ENCODE measurements at places on chromosomes 6 and 20.

DNA sequence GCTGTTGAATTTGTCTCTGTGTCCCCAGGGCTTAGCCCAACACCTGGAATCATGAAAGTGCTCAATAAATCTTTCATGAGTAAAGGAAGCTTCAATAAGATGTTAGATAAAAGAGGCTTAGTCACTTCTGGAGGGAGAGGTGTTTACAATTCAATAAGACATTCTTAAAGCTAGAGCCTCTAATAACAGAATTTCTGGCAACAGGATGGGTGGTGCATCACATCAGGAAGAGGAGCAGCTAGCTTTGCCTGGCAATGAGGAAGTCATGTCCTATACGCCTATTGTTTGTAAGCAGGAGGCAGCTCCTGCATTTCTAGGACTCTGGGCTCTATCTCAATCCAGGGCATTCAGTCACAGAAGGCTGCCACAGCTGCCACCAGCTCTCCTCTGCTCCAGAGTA is 638.5 kb downstream of the EPM2A start:
- DNase-seq = no peak

GRCh38 chr6:135665935-135666334 is 168.4 kb upstream of the AHI1 start:
- no peak for DNase-seq

DNA sequence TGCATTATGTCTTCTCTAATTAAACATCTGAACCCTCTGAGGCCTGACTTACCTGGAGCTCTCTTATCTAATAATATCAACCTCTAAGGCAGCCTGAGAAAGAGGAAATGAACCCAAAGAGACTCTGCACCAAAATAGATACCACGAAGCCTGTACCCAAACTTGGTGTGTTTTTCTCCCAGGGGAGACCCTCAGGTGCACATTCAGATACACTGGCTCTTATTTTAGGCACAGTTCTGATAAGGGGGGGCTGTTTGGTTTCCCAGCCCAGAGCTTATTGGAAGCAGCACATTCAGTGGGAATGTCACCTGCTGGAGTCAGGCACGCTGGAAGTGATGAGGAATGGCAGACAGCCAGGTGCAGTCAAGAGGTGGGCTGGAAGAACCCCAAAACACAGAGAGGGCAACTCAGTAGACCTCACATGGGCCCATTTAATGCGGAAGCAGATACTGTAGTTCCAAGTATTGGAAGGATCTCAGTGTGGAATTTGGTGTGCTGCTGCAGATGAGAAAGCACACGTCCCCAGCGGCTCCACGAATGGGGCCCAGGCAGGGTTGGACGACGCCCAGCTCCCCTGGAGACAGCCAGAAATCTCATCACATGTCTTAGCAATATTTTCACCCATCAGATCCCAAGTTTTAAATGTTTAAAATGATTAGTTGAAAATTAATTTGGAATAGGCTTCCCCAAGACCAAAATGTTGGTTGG is 9.7 kb upstream of the CCR6 start:
- no peak for DNase-seq

GRCh38 chr6:127934956-127935355 is 34.1 kb upstream of the THEMIS start:
- DNase-seq = no peak

GRCh38 chr20:11267131-11267761 is 593.4 kb upstream of the JAG1 start:
- no peak for DNase-seq

GRCh38 chr20:19626896-19627295 is 131.2 kb upstream of the RIN2 start:
- DNase-seq = no peak

- DNase-seq = no peak
Observed at GRCh38 chr6:74764486-74764885, 441.4 kb downstream of the COL12A1 start.

DNA sequence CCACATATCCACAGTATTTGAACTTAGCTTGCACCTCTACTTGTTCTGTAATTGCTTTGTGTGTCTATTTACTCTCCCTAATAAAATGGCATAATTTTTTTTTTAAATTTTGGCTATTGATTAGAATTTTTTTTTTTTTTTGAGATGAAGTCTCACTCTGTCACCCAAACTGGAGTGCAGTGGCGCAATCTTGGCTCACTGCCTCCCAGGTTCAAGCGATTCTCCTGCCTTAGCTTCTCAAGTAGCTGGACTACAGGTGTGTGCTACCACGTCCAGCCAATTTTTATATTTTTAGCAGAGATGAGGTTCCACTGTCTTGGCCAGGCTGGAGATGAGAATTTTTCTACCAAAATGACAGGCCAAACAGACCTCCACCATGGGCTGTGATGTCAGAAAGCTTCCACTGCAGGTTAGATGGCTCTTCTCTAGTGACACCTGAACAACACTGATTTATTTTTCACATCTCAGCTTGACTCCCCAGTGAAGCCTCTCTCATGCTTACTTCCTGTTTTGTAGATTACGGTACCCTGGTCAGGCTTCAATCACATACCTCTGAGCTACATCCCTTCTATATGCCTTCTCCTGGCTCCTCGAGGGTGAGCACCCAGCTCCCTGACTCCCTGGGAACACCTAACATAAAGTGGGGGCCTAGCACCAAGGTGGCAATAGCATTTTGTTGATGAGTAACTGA is 112.8 kb downstream of the ARHGAP18 start:
- no peak for DNase-seq

Measured in neural crest cell (in vitro differentiated cells).